ENCODE measurements at places on chromosomes 6 and 20.

DNA sequence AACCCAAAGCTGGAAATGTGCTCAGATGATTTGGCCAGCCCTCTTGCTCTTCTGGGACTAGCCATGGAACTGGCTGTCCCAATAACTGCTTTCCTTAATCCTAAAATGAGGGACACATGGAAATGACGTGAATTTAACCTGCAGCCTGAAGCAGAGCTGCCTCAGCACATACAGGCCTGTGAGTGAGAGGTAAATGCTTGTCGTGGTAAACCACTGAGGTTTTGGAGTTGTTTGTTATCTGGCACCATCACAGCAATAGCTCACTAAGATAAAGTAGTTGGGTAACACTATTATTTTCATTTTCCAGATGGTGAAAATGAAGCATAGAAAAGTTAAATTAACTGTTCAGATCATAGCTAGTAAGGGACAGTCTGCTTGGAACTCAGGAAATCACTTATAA lies 333.4 kb upstream of the CHD6 start:
- no peak for DNase-seq

DNA sequence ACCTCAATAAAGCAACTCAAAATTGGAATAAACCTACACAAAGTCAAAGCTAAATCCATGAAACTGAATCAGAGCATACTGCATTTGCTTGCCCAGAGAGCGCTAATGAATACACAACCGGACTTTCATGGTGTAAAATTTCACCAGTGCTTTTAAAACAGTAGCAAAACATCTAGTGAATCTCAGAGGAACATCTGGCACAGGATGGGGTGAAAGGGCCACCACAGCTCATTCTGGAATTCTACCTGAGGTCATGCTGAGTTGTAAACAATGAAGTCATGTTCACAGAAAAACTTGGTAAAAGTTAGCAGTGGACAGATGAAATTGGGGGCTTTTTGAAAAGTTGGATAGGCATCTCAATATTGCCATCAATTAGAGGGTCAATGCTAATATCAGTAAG lies 125.6 kb upstream of the STXBP5 start:
- no peak for DNase-seq

DNA sequence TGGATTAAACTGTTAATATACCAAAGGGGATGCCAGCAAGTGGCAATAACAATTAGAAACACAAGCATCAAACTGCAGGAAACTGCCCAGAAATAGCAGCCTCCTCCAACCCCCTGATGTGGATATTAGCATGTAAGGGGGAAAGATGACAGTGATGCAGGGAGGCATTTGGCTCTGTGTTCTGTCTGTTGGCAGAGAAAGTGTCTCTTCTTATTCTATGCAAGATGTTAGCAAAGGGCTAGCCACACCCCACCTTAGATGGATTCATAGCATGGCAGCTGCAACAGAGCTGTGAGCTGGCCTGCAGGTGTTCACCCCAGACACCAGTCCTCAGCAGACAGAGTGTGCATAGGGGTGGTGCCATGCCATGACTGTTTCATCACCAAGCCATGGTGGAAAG lies 38.0 kb downstream of the SCP2D1 start:
- no peak for DNase-seq

GRCh38 chr6:110233770-110234374 lies 53.6 kb downstream of the CDC40 start:
- DNase-seq: peak; percentile 21

- peak; percentile 35 for DNase-seq
Observed at GRCh38 chr6:45812922-45813321, 202.7 kb downstream of the CLIC5 start.

DNA sequence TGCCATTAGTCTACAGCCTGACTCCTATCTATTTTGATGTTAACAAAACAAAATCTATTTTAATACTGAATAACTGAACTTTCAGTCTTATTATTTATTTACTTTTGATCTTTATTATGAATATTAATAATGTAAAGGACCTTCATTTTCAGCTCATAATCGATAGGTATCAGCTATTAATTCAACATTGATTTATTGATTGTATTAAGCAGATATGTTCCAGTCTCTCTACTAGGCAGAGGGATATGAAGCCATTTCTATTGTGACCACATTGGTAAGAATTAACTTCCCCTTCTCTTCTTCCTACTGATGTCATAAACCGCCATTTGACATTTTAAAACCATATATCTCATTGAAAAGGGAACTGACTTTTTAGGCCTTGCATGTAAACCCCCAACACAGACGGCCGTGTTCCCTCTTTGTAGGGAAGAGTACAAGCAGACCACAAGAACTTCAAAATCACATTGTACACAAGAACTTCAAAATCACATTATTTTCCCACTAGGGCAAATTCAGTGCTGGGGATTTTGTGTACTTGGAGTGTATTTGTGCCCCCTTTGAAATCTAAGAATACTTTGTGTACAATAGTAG lies 69.5 kb upstream of the FABP7 start:
- DNase-seq: no peak

- DNase-seq: no peak
Observed at GRCh38 chr20:45117581-45117980, 2.6 kb upstream of the WFDC5 start.

- DNase-seq: peak; percentile 56
Observed at GRCh38 chr6:154515826-154516225, 5.3 kb upstream of the CNKSR3 start.

DNA sequence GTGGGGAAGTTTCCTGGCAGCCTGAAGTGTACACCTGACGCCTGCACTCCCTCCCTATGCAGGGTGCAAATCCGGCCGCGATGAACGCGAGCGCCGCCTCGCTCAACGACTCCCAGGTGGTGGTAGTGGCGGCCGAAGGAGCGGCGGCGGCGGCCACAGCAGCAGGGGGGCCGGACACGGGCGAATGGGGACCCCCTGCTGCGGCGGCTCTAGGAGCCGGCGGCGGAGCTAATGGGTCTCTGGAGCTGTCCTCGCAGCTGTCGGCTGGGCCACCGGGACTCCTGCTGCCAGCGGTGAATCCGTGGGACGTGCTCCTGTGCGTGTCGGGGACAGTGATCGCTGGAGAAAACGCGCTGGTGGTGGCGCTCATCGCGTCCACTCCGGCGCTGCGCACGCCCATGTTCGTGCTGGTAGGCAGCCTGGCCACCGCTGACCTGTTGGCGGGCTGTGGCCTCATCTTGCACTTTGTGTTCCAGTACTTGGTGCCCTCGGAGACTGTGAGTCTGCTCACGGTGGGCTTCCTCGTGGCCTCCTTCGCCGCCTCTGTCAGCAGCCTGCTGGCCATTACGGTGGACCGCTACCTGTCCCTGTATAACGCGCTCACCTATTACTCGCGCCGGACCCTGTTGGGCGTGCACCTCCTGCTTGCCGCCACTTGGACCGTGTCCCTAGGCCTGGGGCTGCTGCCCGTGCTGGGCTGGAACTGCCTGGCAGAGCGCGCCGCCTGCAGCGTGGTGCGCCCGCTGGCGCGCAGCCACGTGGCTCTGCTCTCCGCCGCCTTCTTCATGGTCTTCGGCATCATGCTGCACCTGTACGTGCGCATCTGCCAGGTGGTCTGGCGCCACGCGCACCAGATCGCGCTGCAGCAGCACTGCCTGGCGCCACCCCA lies 1.2 kb downstream of the GPR6 start:
- DNase-seq: no peak

DNA sequence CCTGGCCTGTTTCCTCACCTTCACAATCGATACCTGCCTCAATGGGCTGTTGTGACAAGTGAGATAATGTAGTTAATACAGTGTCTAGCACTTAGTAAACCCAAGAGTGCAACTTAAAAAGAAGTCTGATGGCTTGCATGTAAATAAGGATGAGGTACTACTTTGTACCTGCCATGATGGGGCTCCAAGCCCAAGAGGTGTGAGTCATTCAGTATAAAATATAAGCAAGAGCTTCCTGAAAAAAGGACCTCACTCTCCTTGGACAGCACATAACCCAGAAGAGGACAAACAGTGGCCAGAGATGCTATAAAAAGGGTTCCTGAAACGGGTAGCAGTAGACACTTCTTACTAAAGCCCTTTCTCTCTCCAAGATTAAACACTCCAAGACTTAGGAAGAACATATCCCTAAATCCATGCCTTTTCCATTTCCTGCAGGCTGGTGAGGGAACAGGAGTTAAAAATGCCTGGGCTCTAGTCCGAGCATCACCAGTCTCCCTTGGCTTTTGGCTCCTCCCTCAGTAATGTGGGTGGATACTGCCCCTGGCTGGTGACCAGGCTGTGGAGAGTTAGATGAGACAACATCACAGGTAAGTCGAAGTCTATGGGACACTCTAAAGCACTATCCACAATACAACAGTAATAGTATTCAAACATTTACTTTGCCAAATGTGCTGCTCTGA lies 4.3 kb downstream of the UBE2V1 start:
- DNase-seq: no peak

DNA sequence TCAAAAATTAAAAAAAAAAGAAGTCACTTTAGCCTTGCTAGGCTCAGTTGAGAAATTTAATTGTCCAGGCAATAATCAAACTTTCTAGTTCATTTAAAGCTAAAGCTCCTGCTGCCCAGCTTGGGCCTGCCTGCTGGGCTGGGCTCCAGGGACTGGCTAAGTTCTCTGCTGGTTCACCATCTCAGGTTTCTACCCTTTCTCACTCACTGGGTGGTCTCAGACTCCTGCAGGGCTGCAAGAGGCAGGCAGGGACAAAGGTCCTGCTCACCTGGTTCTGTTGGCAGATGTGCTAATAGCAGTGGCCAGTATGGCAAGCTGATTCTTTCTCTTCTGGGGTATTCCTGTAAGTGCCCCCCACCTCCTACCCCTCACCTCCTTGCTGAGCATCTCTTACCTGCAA lies 21.2 kb upstream of the RTF2 start:
- no peak for DNase-seq

DNA sequence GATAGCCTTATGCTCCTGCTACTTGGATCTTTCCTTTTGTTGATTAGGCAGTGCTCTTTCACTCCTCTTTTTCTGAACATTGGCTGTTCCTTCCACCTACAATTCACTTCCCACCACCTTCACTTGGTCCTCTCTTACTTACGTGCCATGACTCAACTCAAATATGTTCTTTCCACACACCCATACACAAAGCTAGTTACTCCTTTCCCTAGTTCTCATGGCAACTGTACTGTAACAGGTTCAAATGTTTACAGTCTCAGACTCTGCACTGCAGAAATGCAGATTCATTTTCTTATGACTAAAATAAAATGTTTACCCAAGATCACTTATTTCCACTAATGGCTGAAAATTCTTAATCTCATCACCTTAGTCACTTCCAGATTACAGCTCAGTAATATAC lies 174.0 kb upstream of the TSHZ2 start:
- DNase-seq: no peak
